ENCODE measurements at places on chromosomes 12 and 14.

DNA sequence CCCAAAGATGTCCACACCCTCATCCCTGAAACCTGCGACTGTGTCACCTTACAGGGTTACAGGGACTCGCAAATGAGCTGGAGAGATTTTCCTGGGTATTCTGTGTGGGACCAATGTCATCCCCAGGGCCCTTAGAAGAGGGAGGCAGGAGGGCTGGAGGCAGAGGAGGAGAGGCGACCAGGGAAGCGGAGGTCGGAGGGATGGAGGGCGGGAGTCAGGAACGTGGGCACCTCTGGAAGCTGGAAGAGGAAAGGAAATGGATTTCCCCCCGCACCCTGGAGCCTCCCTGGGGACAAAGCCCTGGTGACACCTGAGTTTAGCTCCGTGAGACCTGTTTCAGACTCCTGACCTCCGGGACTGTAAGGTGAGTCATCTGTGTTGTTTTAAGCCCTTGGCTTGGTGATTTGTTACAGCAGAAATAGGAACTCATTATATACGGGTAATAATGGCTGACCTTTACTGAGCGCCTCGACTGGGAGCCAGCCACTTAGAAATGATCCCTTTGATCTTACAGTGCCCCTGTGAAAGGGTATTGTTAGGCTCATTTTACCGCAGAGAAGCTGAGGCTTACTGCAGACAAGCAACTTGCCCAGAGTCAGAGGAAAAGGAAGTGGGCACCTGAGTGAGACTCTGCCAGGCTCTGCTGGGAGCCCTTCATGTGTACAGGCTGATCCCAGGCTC lies 29.3 kb upstream of the FZD10 start:
- DNase-seq = no peak

GRCh38 chr14:91399868-91400640 lies 17.6 kb downstream of the CCDC88C start:
- DNase-seq = no peak

DNA sequence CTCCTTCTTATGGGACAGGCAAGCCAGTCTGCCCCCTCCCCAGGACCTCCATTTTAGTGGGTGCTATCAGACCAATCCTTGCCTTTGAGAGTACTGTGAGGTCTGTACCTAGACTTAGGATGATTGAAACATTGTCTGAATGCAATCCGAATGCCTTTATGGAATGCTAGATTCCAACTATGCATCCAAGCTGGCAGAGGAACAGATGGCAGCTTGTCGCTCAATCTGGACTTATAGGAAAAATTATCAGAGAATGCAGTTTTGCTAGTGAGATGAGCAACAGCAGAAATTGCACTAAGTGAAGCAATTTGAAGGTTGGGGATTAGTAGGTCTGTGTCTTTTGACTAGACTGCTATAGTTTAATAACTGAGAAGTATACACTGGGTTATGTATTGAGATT lies 109.1 kb downstream of the DYRK2 start:
- DNase-seq = no peak

DNA sequence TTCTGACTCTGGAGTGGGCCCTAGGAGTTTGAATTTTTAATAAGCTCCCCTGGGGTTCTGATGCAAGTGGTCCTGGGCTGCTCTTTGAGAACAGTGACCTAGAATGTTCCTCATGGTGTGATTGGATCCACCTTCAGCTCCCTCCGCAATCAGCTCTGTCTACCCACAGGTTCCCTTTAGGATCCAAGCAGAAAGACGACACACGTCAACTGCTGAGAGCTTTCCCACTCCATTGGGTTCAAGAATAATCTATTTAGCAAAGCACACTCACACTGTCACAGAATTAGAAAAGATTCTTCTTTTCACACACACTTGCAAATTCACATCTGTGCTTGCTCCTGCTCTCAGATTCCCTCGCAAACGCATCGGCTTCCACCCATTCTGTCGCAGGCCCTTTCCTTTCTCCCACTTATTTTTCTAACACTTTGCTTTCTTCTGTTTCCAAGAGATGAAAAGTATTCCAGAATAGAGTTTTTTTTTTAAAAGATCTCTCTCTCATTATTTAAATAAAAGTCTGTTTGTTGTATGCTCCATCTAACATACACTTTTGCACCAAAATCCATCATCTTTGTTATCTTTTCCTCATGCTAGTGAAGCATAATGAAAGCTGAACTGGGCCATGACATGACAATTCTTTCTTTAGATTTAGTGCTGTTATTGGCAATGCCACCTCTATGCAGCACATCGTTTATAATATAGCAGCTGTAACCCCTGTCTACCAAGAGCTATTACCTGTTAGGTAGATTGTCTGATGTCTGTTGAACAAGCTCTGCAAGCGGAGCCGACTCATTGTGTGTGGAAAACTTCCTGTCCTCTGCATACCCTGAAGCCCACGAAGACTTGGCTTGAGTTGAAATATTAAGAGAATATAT lies 73.1 kb downstream of the CACNA1C start:
- no peak for DNase-seq

GRCh38 chr14:68401855-68402254 lies 391.0 kb downstream of the ZFP36L1 start:
- no peak for DNase-seq

GRCh38 chr12:77122236-77122635 lies 56.9 kb upstream of the E2F7 start:
- DNase-seq = no peak

- no peak for DNase-seq
These were observed 665.9 kb downstream of the BCL11B start for GRCh38 chr14:98606041-98606640.

GRCh38 chr12:10304161-10304574 lies 3.5 kb upstream of the KLRD1 start:
- no peak for DNase-seq
